ENCODE measurements at places on chromosomes 3 and 15.

DNA sequence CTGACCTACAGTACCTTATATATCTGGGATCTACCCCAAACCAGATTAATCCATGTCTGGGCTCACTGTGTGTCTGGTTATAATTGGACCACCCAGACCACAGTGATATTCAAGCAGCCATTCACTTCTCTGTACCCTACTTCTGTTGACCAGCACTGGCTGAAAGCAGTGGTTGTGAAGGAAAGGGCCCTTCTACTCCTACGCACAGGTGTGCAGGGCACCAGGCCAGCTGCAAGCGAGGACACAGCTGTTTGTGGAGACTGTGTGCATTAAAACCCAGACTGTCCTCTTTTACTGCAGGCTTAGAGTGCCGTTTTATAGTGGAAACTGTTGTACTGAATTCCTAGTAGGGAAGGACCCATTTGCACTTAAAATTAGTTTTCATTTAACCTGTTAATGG is 29.5 kb downstream of the CTDSPL start:
- no peak overlapping the region for H3K4me3 ChIP-seq
- H3K27me3 ChIP-seq: peaks cover 3% of the 10 kb centered on the region
- DNase-seq: no peak

DNA sequence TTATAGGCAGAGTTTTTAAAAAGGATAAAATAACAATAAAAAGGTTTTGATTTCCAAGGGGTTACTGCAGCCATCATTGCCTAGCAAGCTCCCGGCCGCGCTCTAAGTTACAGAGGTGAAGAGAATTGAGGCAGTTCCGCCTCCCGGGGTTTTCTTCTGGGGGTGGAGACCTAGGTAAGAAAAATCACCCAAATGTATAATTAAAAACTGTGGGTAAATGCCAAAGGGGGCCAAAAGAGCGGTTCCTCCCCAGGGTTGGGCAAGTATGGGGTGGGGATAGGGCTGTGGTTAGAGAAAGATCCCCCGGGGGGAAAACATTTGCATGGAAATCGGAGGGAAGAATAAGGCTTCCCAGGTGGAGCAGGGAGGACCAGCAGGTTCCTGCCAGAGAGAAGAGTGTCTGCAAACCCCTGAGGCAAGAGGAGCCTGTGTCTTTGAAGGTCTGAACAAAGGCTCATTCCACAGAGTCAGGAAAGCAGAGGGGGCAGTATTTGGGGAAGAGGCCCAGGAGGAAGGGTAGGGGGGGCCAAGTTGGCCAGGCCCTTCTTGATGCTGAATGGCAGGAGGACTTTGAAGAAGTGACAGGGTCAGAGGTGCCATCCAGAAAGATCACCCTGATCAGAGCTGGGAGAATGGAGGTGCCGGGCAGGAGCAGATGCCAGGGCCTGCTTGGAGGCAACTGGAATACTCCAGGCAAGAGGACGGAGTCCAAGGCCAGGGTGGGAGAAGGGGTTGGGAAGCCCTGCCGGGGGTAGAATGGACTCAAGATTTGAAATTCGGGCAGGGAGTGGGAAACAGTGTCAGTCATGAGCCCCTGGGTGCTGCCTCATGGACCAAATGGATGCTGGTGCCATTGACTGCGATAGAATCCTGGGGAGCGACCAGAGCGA is 152.9 kb upstream of the RGMA start:
- peaks cover under 1% of the 10 kb centered on the region for H3K4me1 ChIP-seq
- no peaks in the 10 kb centered on the region for H3K36me3 ChIP-seq
- DNase-seq: no peak
- peaks cover 17% of the 10 kb centered on the region for H3K27me3 ChIP-seq

- H3K27me3 ChIP-seq: no peaks in the 10 kb centered on the region
- H3K27ac ChIP-seq: no peak overlapping the region
- H3K4me3 ChIP-seq: no peak overlapping the region
- no peaks in the 10 kb centered on the region for H3K36me3 ChIP-seq
These were observed 115.6 kb upstream of the LMCD1 start for GRCh38 chr3:8385848-8386620.

DNA sequence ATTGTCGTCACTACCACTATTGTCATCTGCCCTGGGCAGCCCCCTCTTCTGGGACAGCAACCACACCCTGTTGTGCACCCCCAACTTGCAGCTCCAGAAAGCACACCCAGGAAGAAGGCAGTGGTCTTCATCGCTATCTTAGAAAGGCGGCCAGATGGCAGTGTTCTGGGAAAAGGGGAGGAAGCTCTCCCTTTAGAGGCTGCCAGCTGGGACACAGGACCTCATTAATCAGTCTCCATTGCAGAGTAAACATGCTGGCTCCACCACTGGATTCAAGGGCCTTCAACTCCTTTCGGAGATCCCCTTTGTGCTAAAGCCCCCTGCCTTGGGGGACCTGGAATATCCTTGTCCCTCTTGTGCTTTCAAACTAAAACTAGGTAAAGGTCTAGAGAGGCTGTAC is 199.3 kb upstream of the LINGO1 start:
- H3K27me3 ChIP-seq: peaks cover 4% of the 10 kb centered on the region
- no peak overlapping the region for H3K4me3 ChIP-seq
- H3K4me1 ChIP-seq: no peaks in the 10 kb centered on the region
- DNase-seq: no peak
- H3K27ac ChIP-seq: no peak overlapping the region
- no peaks in the 10 kb centered on the region for H3K36me3 ChIP-seq

- no peaks in the 10 kb centered on the region for H3K4me1 ChIP-seq
- no peak for DNase-seq
- no peak overlapping the region for H3K4me3 ChIP-seq
- peaks cover 6% of the 10 kb centered on the region for H3K27me3 ChIP-seq
- peaks cover 2% of the 10 kb centered on the region for H3K36me3 ChIP-seq
These were observed 20.9 kb upstream of the LARS2 start for GRCh38 chr3:45367453-45367871.

GRCh38 chr3:167480748-167481147 is 6.9 kb upstream of the SERPINI2 start:
- no peaks in the 10 kb centered on the region for H3K4me1 ChIP-seq
- H3K27me3 ChIP-seq: peaks cover 2% of the 10 kb centered on the region
- no peaks in the 10 kb centered on the region for H3K36me3 ChIP-seq
- no peak for DNase-seq
- no peak overlapping the region for H3K4me3 ChIP-seq
- H3K27ac ChIP-seq: no peak overlapping the region

DNA sequence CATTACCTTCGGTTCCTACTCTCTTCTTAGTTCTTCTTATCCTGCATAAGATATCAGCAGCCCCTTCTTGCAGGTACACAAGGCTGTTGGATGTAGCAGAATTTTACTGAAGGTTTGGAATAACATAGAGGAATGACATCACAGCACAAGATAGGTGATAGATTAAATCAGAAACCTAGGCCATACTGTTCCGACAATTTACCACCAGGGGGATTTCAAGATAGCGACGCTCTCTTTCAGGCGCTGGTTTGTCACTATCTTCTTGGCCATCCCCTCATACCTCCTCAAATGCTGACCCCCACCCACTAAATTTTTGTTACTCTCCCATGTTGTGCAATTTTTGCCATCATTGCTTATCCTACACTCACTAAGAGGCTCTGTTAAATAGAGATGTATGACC is 3.5 kb downstream of the SIDT1 start:
- no peak overlapping the region for H3K4me3 ChIP-seq
- peaks cover 48% of the 10 kb centered on the region for H3K4me1 ChIP-seq
- H3K27me3 ChIP-seq: no peaks in the 10 kb centered on the region
- no peak for DNase-seq
- peaks cover 2% of the 10 kb centered on the region for H3K36me3 ChIP-seq

- H3K36me3 ChIP-seq: no peaks in the 10 kb centered on the region
- peaks cover 17% of the 10 kb centered on the region for H3K27me3 ChIP-seq
- no peak overlapping the region for H3K4me3 ChIP-seq
- DNase-seq: no peak
- H3K27ac ChIP-seq: no peak overlapping the region
- H3K4me1 ChIP-seq: no peaks in the 10 kb centered on the region
These were observed 15.4 kb upstream of the VPS8 start for GRCh38 chr3:184796551-184796950.

GRCh38 chr3:176352716-176353334 is 844.5 kb downstream of the TBL1XR1 start:
- H3K4me3 ChIP-seq: no peak overlapping the region
- no peak overlapping the region for H3K27ac ChIP-seq
- DNase-seq: no peak
- no peaks in the 10 kb centered on the region for H3K27me3 ChIP-seq
- no peaks in the 10 kb centered on the region for H3K36me3 ChIP-seq

DNA sequence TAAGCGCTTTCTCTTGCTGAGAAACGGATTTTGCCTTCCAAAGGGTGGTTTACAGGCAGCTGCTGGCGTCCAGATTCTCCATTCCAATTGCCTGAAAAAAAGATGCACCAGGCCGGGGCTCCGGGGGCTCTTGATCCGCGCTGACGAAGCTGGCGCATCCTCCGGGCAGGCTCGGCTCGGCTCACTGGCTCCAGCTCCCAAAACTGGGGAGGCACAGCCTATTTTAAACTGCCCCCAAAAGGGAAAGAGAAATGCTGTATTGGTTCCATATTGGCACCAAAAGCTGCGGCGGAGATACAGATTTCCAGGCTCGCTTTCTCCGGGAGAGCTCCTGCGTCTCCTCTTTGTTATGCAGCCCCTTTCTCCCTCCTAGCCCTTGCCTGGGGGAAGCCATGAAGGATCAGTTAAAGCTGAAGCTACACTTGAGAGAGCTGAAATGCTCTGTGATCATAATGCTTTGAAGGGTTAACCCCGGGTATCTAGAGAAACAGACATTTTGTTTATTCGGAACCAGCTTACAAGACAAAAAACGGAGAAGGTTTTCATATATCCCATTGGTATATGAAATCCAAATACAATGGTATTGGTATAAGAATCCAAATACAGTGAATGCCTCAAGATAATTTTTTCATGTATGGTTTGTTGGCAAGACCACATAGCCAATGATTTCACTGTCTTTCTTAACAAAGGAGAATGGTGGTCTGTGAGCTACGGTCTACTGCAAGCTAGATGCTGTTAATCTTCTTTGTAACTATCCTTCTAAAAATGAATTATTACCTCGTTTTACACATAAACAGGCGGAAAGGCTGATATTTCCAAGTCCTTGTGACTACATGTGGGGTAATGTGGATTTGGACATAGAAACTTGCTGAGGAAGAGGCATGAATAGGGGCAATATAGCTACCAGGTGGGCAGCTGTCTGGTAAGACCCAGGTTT is 693 bp downstream of the CD200 start:
- H3K4me1 ChIP-seq: peaks cover 53% of the 10 kb centered on the region
- peak overlapping the region; percentile 87 for H3K4me3 ChIP-seq
- no peak for DNase-seq
- no peaks in the 10 kb centered on the region for H3K27me3 ChIP-seq

DNA sequence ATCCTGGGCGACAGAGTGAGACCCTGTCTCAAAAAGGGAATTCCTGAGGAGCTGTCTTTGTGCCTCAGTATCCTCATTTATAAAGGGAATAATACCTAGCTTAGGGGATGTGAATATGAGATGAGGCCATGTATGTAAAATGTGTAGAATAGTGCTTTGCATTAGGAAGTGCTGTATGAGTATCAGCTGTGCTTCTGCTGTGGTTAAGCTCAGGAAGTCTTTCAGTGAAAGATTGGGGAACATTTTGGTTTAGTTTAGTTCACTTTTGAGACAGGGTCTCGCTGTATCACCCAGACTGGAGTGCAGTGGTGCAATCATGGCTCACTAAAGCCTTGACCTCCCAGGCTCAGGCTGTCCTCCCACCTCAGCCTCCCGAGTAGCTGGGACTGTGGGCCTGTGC is 10.6 kb downstream of the THUMPD3 start:
- no peak overlapping the region for H3K4me3 ChIP-seq
- peaks cover 24% of the 10 kb centered on the region for H3K4me1 ChIP-seq
- no peak overlapping the region for H3K27ac ChIP-seq
- H3K27me3 ChIP-seq: no peaks in the 10 kb centered on the region
- peaks cover 57% of the 10 kb centered on the region for H3K36me3 ChIP-seq

GRCh38 chr3:135924506-135924905 is 41.0 kb upstream of the PPP2R3A start:
- no peak overlapping the region for H3K27ac ChIP-seq
- H3K27me3 ChIP-seq: peaks cover 4% of the 10 kb centered on the region
- no peaks in the 10 kb centered on the region for H3K36me3 ChIP-seq
